ENCODE measurements at places on chromosomes 4 and X. TPM values are rescaled to one million over a fixed set of nuclear protein-coding genes. Genes with fewer than 3 reads are reported as not detected.

The ART3 gene
- not detected for total RNA-seq

The DDX3X gene
- 242 TPM for total RNA-seq

DNA sequence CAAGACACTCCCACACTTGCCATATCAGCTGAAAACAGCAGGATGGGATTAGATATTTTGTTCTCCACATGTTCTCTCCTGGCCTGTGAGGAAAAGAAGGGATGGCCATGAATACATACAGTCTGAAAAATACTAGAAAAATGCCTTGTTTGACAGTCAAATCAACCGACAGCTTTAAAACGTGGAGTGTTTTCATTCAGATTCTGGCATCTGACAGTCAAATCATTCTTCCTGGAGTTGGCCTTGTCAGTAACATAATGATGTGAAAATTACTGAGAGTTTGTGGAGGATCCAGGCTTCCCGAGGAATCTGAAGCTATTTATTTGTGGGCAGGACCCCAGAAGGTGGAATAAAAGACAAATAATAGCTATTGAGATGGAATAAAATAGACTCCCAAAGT, 188.2 kb downstream of the LDB2 start:
- no peaks in the 10 kb centered on the region for H3K4me1 ChIP-seq
- no peaks in the 10 kb centered on the region for H3K27me3 ChIP-seq
- DNase-seq, result no peak
- H3K36me3 ChIP-seq, result no peaks in the 10 kb centered on the region
- no peak overlapping the region for H3K4me3 ChIP-seq

The PAGE5 gene
- not detected for total RNA-seq

- peaks cover 25% of the 10 kb centered on the region for H3K4me1 ChIP-seq
- no peaks in the 10 kb centered on the region for H3K27me3 ChIP-seq
- DNase-seq, result peak; percentile 69
- H3K27ac ChIP-seq, result peak overlapping the region; percentile 93
- H3K4me3 ChIP-seq, result peak overlapping the region; percentile 57
Measured at GRCh38 chr4:118280501-118281218, 72.1 kb downstream of the PRSS12 start.

DNA sequence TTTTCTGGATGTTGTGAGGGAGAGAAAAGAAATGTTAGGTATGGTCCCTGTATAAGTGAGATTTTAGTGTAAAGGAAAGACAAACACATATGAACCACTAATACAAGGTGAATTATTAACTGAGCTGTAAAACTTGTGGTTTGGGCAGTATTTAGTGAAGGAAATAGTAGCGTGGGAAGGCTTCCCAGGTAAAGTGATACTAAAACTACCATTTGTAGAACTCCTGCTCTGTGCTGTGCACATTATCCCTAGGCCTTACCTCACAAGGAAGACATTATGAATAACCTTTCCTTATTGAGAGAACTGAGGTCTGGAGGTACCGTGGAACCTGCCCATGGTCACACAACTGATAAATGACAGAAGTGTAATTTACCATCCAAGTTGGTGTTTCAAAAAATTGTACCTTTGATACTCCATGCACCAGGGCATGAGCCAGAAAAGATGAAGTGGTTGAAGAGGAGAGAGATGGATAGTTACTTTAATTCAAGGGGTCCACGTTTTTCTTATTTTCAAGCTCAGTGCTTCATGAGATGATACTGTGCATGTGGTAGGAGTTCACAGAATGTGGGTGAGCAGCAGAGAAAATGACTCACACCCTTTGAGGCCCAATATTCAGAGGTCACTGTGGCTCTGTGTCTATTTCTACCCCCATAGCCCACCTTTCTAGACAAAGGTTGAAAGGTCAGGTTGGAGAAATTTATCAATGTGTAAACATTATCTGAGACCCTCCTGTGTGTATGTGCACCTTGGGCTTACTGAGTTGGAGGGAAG, 2.6 kb upstream of the VSIG4 start:
- no peaks in the 10 kb centered on the region for H3K36me3 ChIP-seq
- H3K27me3 ChIP-seq, result no peaks in the 10 kb centered on the region
- H3K4me1 ChIP-seq, result no peaks in the 10 kb centered on the region
- no peak overlapping the region for H3K4me3 ChIP-seq
- no peak overlapping the region for H3K27ac ChIP-seq

The CAPN6 gene
- 1.1 TPM for total RNA-seq

The CHST7 gene
- total RNA-seq, result 10.3 TPM

- H3K4me3 ChIP-seq, result no peak overlapping the region
- H3K4me1 ChIP-seq, result no peaks in the 10 kb centered on the region
- H3K36me3 ChIP-seq, result no peaks in the 10 kb centered on the region
- no peaks in the 10 kb centered on the region for H3K27me3 ChIP-seq
Measured at GRCh38 chrX:67726018-67726417, 182.2 kb downstream of the AR start.

The VCX3B gene
- not detected for total RNA-seq

DNA sequence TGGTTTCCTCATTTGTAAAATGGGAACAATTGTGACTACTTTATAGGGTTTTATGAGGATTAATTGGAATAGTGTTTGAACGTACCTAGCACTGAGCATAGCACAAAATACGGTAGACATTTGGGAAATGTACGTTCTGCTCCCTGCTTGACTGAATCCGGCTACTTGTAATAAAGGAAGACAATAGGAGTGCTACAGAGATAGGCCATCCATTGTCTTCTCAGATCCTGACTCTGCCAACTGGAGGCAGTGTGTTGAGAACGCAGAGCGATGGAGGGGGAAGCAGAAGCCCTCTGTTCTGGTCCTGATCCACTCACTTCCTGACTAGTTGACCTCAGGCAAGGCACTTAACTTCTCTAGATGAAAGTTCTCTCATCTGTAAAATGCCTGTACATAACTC, 26.4 kb downstream of the ENPP6 start:
- no peaks in the 10 kb centered on the region for H3K27me3 ChIP-seq
- H3K4me3 ChIP-seq, result no peak overlapping the region
- DNase-seq, result no peak
- H3K36me3 ChIP-seq, result no peaks in the 10 kb centered on the region

- H3K4me3 ChIP-seq, result no peak overlapping the region
- H3K36me3 ChIP-seq, result no peaks in the 10 kb centered on the region
- no peak overlapping the region for H3K27ac ChIP-seq
- H3K4me1 ChIP-seq, result no peaks in the 10 kb centered on the region
Measured at GRCh38 chr4:7705062-7705461, 234.6 kb downstream of the AFAP1 start.

DNA sequence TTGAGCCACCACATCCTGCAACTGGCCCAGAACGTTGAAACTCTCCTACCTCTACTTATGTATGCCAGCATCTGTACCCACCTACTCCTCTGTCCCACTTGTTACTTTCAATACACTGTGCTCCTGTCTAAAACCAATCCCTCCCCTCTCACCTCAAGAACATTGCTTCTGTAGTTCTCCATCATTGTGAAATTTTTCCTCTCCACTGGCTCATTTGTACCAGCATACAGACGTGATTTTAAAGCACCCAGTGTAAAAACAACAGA, 25.5 kb upstream of the USO1 start:
- H3K27ac ChIP-seq, result peak overlapping the region; percentile 47
- peaks cover 34% of the 10 kb centered on the region for H3K4me1 ChIP-seq
- H3K36me3 ChIP-seq, result no peaks in the 10 kb centered on the region
- H3K27me3 ChIP-seq, result no peaks in the 10 kb centered on the region

- no peaks in the 10 kb centered on the region for H3K4me1 ChIP-seq
- H3K27me3 ChIP-seq, result peaks cover under 1% of the 10 kb centered on the region
- H3K36me3 ChIP-seq, result no peaks in the 10 kb centered on the region
- no peak overlapping the region for H3K4me3 ChIP-seq
- no peak overlapping the region for H3K27ac ChIP-seq
- no peak for DNase-seq
Measured at GRCh38 chr4:74152836-74153235, 5.1 kb upstream of the MTHFD2L start.

The FHDC1 gene
- 15.6 TPM for total RNA-seq

The SORCS2 gene
- total RNA-seq, result 1.8 TPM

- no peak overlapping the region for H3K4me3 ChIP-seq
- H3K27me3 ChIP-seq, result no peaks in the 10 kb centered on the region
- no peak for DNase-seq
- no peaks in the 10 kb centered on the region for H3K4me1 ChIP-seq
- no peak overlapping the region for H3K27ac ChIP-seq
Measured at GRCh38 chrX:57752866-57753265, 72.8 kb upstream of the NLRP2B start.

DNA sequence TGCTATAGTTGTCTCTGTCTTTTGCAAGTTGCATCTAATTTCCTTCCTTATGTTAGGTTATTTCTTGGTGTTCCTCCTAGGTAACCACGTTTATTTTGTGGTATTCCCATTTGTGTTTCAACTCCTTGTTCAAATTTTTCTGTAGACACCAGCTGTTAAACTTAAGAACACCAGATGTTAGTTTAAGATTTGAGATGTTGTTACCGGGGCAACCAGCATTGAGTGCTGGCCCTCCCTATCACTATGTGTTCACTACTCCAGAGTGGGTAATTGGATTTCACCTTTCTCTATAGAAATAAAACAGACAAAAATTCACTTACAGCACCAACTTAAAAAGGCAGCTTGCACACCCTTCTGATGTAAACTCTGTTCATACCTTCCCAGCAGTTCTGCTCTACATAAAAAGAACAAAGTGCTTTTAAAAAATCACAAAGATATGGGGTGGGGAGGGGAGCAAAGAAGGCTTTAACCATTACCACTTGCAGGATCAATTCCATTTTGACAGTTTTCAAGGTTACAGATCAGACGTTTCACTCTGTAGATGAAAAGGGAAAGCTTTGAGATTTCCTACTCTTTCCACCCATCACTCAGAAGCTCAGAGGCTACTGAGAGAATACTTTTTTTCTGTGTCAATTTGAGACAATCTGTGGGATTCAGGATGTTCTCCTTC, 82.9 kb downstream of the DKK2 start:
- H3K27ac ChIP-seq, result no peak overlapping the region
- no peak overlapping the region for H3K4me3 ChIP-seq
- H3K27me3 ChIP-seq, result no peaks in the 10 kb centered on the region
- H3K36me3 ChIP-seq, result no peaks in the 10 kb centered on the region
- no peaks in the 10 kb centered on the region for H3K4me1 ChIP-seq

The DKK2 gene
- 0.55 TPM for total RNA-seq

- no peak for DNase-seq
- no peak overlapping the region for H3K27ac ChIP-seq
- H3K36me3 ChIP-seq, result no peaks in the 10 kb centered on the region
Measured at GRCh38 chr4:112421911-112422310, 94.1 kb downstream of the NEUROG2 start.

DNA sequence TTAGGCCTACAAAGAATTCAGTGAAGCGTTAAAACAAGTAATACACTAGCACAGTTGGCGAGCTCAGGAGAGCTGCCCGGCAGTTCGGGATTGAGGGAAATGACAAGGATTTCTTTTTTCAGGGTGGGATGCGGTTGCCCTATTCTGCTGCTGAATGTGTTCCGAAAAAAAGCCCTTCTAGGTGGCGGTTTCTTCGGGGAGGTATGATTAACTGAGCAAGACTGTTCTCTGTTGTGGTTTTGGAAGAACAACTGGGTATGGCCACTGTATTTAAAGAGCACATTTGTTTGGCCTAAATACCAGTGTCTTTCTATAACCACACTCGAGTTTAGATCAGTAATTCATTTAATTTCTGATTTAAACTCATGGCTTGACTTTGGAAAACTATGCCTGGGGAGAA, 459.7 kb upstream of the FAT1 start:
- no peak overlapping the region for H3K27ac ChIP-seq
- no peak overlapping the region for H3K4me3 ChIP-seq
- H3K36me3 ChIP-seq, result no peaks in the 10 kb centered on the region
- DNase-seq, result no peak
- H3K27me3 ChIP-seq, result no peaks in the 10 kb centered on the region

GRCh38 chrX:13088156-13088487, 43.7 kb upstream of the FAM9C start:
- H3K27me3 ChIP-seq, result no peaks in the 10 kb centered on the region
- H3K27ac ChIP-seq, result peak overlapping the region; percentile 50
- no peak overlapping the region for H3K4me3 ChIP-seq
- no peak for DNase-seq

DNA sequence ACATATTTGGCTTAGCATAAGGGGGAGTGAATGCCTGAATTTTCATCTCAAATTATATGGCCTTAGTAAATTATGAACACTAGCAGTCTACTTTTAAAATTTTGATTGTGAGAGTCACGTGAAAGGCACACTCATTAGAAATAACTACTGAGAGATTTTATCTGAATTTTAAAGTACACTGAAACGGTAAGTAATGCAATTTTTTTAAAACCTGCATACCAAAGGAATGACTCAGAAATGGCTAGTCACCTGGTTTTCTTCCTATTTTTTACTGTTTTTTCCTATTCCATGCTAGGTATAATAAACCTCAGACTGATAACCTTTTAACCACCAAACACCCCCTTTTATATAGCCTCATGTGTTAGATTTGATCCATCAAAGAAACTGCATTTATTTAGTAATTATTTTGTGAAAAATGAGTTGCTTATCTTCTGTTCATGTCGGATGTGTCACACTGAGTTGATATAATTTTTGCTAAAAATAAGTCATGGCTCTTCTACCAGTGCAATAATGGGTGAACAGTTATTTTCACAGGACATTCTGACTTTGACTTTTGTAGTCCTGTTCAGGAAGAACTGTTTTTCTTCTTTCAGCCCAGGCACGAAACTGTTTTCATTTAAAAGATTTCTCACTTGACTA, 40.4 kb downstream of the CPEB2 start:
- no peaks in the 10 kb centered on the region for H3K4me1 ChIP-seq
- no peak overlapping the region for H3K27ac ChIP-seq
- no peak overlapping the region for H3K4me3 ChIP-seq
- H3K36me3 ChIP-seq, result no peaks in the 10 kb centered on the region
- no peaks in the 10 kb centered on the region for H3K27me3 ChIP-seq

DNA sequence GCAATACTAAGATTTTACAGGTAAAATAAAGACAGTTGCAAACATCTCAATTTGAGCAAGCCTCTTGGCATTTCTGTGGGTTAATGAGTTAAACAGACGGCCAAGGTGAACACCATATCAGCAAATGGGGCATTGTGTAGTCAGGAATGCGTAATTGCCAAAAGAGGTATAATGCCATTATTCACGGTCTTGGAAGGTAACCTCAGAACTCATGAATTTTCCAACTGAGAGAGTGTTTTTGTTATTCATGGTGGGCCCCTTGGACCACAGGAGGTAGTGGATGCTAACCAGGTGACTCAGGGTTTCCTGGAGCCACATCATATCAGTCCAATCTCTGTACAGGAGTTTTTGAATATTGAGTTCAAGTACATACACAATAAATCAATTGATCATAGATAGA, 368.0 kb upstream of the TECRL start:
- no peaks in the 10 kb centered on the region for H3K4me1 ChIP-seq
- H3K36me3 ChIP-seq, result no peaks in the 10 kb centered on the region
- DNase-seq, result no peak
- no peak overlapping the region for H3K4me3 ChIP-seq
- no peaks in the 10 kb centered on the region for H3K27me3 ChIP-seq

GRCh38 chrX:499870-500364, 113.2 kb upstream of the PPP2R3B start:
- H3K4me3 ChIP-seq, result no peak overlapping the region
- H3K4me1 ChIP-seq, result no peaks in the 10 kb centered on the region
- H3K27ac ChIP-seq, result no peak overlapping the region
- H3K27me3 ChIP-seq, result peaks cover 8% of the 10 kb centered on the region
- H3K36me3 ChIP-seq, result no peaks in the 10 kb centered on the region
- no peak for DNase-seq

The GAGE12H gene
- not detected for total RNA-seq

GRCh38 chrX:96246436-96246835, 438.2 kb upstream of the DIAPH2 start:
- H3K4me1 ChIP-seq, result no peaks in the 10 kb centered on the region
- DNase-seq, result no peak
- H3K4me3 ChIP-seq, result no peak overlapping the region

The HCCS gene
- 21.4 TPM for total RNA-seq

Measured in transverse colon (tissue), 4 donors.